Omental fat pad (tissue), 4 donors: ENCODE measurements at places on chromosomes 16 and 17. TPM values are rescaled to one million over a fixed set of nuclear protein-coding genes. Genes with fewer than 3 reads are reported as not detected.

GRCh38 chr16:15765880-15766279 lies 90.9 kb downstream of the MYH11 start:
- DNase-seq = no peak

GRCh38 chr16:49530427-49530970 lies 156.9 kb downstream of the C16orf78 start:
- DNase-seq = no peak

DNA sequence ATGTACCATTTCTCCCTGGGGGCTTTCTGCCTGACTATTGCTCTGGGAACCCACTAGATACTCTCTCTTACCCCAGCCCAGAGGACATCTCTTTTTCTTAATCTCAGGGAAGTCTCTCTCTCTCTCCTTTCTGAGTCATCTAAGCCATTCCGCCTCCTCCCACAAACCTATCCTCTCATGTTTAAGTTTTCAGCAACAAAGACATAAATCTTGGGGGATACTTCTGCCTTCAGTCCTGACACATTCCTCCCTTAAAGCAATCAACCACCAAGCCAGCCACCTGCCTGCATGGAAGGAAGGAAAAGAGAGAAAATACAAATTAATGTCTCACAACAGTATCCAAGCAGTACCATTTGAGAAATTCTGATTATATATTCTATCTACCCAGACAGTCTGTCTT lies 128.8 kb downstream of the HS3ST2 start:
- DNase-seq = no peak

Gene ABHD15
- 55.2 TPM for total RNA-seq

Gene ASPA
- total RNA-seq = 4.5 TPM

GRCh38 chr16:60586493-60586892 lies 1449.7 kb downstream of the CDH8 start:
- DNase-seq = no peak

Gene PLXDC1
- total RNA-seq = 7.1 TPM

DNA sequence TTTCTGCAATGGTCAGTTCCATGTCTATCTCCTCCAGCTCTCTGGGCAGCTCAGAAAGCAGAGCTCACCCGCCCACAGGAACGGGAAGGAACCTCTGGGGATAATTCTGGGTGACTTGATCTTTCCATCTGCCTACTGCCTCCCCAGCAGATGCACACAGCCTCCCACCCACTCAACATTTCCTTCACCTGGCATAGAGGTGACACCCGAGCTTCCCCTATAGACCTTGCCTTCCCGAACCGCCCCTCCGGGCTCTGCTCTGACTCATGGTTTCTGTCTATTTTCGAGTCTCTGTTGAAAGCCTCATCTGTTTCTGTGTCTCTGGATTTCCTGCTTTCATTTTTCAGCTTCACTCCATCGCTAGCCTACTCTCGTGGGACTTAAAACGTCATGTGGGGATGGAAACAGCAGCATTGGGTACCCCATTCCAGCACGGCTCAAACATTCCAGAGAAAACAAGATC lies 11.4 kb downstream of the GGA3 start:
- no peak for DNase-seq

Gene CDH16
- not detected for total RNA-seq
